ENCODE measurements at places on chromosomes 11 and 22. TPM values are rescaled to one million over a fixed set of nuclear protein-coding genes. Genes with fewer than 3 reads are reported as not detected.

ARHGAP8 gene
- total RNA-seq, result 105 TPM

OR51B6 gene
- not detected for total RNA-seq

SAA1 gene
- not detected for total RNA-seq

TH gene
- 1.1 TPM for total RNA-seq

OMP gene
- total RNA-seq, result not detected

OR51A7 gene
- not detected for total RNA-seq

RFPL1 gene
- not detected for total RNA-seq

MIOX gene
- total RNA-seq, result 0.98 TPM

DBX1 gene
- not detected for total RNA-seq

NDUFS3 gene
- total RNA-seq, result 102 TPM

TRIM34 gene
- total RNA-seq, result 2.0 TPM

CDC42BPG gene
- total RNA-seq, result 20.1 TPM

DCDC1 gene
- 7.3 TPM for total RNA-seq

FREY1 gene
- 2.8 TPM for total RNA-seq

BTBD18 gene
- total RNA-seq, result not detected

ARHGAP20 gene
- total RNA-seq, result 0.07 TPM

Measured in progenitor cell of endocrine pancreas (in vitro differentiated cells).